ENCODE measurements at places on chromosomes 7 and 10. TPM values are rescaled to one million over a fixed set of nuclear protein-coding genes. Genes with fewer than 3 reads are reported as not detected.

Gene SEMA4G
- total RNA-seq = 1.6 TPM

Gene SRRM3
- total RNA-seq = 17.2 TPM

Gene GOLGA7B
- total RNA-seq = not detected

Gene ABCC2
- total RNA-seq = 0.25 TPM

Gene PTPRN2
- 1.3 TPM for total RNA-seq

Gene SLC29A3
- total RNA-seq = 2.0 TPM

Measured in left ventricle myocardium superior (tissue), 1 donor.